ENCODE measurements at places on chromosomes 6 and 20. TPM values are rescaled to one million over a fixed set of nuclear protein-coding genes. Genes with fewer than 3 reads are reported as not detected.

DNA sequence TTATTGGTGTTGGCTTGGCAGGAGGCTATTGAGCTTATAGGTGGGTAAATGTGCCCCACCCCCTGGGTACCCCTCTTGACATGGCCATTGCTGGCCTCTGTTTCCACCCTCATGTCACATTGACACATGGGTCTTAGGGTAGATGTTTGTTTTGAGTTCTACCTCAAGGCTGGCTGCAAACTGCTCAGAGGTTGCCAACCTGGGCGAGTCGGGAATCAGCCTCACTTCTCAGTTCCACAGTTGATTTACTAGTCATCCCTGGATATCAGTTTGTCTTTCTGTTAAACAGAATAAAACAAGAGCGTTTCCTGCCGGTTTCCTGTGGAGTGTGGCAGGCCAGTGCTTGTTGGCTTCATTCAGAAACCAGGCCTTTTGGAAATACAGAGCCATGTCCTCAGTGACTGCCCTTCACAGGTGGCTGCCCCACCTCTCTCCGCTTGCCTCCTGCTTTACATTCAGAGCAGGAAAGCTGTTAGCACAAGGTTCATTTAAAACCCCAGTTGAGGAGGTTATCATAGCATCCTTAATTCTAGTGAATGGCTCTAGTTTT is 105.6 kb downstream of the TCP11 start:
- no peak for DNase-seq

- no peak for DNase-seq
Observed at GRCh38 chr20:20489054-20489453, 121.2 kb downstream of the INSM1 start.

DNA sequence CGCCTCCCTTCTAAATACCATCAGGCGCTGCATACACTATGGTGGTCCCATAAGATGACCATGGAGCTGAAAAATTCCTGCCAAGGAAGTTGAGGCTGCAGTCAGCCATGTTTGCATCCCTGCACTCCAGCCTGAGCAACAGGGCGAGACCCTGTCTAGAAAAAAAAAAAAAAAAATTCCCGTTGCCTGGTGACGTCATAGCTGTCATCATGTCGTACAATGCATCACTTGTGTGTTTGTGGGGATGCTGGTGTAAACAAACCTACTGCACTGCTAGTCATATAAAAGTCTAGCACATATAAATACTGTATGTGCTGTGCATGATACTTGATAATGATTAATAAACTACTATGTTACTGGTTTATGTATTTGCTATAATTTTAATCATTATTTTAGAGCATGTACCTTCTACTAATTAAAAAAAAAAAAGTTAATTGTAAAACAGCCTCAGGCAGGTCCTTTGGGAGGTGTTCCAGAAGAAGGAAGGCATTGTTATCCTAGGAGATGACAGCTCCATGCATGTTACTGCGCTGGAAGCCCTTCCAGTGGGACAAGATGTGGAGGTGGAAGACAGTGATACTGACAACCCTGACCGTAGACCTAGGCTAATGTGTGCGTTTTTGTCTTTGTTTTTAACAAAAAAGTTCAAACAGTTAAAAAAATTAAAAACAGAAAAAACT is 132.6 kb downstream of the BANF2 start:
- no peak for DNase-seq

- DNase-seq, result no peak
Observed at GRCh38 chr6:41275489-41275888, 11.0 kb downstream of the TREM1 start.

RNF146 gene
- total RNA-seq, result 19.0 TPM

DNA sequence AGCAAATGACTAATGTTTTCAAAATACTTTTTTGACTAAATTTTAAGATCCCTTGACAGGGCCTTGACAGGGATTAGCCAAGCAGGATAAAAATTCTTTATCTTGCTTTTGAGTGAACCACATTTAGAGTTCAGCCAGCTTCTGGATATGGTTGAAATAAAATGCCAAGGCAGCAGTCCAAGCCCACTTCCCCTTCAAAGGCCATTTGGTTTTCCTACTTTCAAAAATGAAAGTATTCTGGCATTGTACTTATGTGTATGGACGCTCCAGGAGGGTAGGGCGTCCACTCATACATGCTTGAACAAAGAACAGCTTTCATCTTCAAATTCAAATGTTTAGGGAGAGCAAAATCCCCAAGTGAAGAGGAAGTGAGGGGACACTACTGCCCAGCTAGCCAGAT is 82.3 kb upstream of the BCLAF1 start:
- peak; percentile 29 for DNase-seq

DNA sequence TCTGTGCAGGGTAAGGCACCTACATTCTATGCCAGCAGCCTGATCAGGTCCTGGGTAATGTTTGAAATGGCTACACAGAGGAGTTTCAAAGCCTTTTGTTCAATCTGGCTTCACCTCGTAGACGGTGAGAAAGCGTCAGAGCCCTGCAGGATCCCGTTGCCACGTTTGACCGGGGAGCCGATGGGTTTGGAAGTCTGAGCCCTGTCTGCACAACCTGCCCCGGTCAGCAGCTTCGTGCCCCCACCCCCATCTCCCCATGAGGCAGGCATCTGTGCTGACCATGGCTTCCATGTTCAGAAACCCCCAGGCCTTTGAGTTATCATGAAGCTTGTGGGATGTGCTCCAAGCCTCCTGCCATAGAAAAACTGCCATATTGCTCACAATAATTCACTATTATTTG is 63.9 kb downstream of the PTPN1 start:
- no peak for DNase-seq

C6orf58 gene
- 0.39 TPM for total RNA-seq

VNN1 gene
- total RNA-seq, result 0.23 TPM

- DNase-seq, result peak; percentile 35
Observed at GRCh38 chr6:37860226-37860839, 40.8 kb downstream of the ZFAND3 start.

DNA sequence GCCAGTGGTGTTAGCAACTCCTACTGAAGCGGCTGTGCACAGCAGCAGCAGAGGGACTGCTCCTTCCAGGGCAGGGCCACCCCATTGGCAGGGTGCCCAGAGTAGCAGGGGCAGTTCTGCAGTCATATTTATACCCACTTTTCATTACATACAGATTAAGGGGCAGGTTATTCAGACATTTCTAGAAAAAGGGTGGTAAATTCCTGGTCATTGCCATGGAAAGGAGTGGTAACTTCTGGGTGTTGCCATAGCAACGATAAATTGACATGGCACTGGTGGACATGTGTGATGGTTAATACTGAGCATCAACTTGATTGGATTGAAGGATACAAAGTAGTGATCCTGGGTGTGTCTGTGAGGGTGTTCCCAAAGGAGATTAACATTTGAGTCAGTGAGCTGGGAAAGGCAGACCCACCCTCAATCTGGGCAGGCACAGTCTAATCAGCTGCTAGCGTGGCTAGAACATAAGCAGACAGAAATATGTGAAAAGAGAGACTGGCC is 45.0 kb downstream of the IYD start:
- DNase-seq, result no peak

DNA sequence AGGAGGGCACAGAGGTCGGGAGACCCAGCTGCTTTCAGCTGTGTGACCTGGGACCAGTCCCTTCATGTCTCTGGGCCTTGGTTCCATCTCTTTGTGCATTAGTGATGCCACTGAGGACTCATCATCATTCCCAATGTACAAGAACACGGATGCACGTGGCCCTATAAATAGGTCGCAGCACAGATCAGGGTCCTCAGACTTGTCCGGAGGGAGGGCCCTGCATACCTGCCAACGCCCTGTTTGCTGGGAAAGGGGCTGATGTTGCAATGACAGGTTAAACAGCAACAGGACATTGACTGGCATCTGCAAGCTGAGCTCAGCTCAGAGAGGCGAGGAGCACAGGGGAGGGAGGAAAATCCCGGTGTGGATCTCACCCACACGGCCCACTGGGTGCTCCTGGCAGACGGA is 21.8 kb downstream of the TGM2 start:
- peak; percentile 37 for DNase-seq

DNA sequence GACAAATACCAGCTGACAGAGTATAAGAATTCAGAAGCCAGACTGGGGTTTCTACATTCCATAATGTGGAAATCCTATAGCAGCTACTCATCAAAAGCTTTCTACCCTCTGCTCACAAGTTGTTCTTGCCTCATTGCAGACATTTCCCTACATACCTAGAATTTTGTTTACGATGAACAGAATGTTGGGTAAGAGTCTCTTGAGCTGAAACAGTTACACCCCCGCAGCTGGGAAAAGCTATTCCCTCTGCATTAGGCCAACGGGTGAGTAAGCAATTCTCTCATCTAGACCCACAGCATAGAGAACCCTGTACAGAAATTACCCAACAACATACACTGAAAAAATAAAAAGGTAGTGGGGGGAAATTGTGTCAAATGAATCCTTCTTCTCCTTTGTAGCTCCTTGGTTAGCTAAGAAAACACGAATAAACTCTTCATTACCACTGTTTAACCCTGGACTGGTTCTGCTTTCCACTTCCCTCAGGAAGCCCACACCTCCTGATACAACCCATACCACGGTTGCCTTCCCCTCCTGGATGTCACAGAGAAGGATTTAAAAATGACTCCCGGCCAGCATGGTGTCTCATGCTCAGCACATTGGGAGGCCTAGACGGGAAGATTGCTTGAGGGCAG is 215.0 kb upstream of the SHLD1 start:
- DNase-seq, result no peak

DNA sequence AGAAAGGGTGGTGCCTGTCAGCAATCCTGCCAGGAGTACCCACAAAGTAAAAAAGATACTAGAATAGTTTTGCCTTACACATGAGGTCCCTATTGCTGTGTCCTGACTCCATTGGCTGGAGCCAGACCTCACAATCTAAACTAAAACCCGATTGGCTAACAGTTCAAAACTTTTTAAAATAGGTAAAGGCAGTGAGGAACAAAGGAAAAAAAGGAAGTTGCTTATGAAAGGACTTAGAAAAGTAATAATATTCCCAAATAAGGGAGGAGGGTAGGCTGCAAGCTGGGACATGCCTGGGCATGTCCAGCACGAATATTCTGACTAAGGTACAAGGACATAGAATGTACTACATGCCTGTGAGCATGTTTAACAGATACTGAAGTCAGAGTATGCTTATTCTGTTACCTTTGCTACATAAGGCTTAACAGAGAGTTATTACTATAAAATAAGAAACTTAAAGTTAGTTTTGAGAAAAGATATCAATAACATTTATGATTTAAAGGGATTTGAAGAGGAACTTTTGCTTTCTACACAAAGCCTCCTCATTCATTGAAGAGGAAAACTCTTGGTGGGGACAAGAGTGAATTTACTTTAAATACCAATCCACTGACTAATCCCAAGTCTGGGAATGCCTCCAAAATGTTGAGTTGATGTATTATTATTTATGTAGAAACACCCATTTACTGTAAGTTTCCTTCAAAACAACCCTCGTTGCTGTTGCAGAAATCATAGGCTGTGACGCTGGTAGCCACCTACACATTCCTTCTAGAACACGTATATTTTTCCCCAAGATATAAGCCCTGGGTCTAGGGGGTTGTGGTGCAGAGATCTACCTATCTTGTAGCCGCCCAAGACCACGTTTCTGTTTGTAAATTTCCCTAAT is 8.2 kb upstream of the MTHFD1L start:
- DNase-seq, result peak; percentile 83

DNA sequence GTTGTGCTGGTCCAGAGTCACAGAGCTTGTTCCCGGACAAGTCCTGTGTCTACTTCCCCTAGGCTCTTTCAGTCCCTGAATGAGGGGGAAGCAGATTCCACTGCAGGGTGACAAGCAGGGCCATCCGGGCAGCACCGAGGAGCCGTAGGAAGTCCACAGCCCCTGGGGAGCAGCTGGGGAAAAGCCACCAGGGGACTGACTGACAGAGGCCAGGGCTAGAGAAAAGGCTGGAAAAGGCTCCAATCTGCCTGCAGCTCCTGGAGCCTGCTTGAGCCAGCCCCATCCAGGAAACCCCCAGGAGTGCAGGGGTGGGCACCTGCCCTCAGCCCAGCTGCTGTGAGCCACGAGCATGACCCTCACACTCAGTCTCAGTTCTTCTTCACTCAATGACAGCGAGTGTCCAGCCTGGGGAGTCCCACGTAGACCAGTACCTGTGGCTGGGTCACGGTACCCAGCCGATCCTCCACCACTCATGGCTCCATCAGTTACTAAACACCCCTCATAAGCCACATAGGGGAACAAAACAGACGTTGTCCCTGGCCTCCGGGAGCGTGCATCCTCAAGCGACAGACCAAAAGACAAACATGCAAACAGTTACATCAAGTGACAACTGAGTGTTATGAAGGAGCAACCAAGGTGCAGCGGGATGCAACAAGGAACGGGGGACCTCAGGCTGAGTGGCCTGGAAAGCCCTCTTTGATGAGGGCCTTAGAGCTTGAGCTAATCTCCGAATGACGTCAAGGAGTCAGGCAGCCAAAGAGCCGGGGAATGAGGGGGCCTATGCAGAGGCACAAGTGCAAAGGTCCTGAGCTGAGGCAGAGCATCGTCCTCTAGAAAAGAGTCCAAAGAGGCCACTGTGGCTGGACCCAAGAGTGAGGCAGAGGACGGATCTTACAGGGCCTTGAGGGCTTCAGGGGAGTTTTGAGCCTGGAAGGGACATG is 24.8 kb upstream of the VSTM2L start:
- DNase-seq, result no peak

GRCh38 chr6:135283926-135284325 is 102.8 kb downstream of the MYB start:
- no peak for DNase-seq

MAP7 gene
- 0.95 TPM for total RNA-seq

- DNase-seq, result no peak
Observed at GRCh38 chr20:39067526-39068216, 105.5 kb downstream of the DHX35 start.

- DNase-seq, result no peak
Observed at GRCh38 chr20:7775072-7775471, 165.2 kb downstream of the HAO1 start.

SLC22A16 gene
- not detected for total RNA-seq

- DNase-seq, result no peak
Observed at GRCh38 chr6:83167726-83168278, 25.3 kb downstream of the PGM3 start.

DNA sequence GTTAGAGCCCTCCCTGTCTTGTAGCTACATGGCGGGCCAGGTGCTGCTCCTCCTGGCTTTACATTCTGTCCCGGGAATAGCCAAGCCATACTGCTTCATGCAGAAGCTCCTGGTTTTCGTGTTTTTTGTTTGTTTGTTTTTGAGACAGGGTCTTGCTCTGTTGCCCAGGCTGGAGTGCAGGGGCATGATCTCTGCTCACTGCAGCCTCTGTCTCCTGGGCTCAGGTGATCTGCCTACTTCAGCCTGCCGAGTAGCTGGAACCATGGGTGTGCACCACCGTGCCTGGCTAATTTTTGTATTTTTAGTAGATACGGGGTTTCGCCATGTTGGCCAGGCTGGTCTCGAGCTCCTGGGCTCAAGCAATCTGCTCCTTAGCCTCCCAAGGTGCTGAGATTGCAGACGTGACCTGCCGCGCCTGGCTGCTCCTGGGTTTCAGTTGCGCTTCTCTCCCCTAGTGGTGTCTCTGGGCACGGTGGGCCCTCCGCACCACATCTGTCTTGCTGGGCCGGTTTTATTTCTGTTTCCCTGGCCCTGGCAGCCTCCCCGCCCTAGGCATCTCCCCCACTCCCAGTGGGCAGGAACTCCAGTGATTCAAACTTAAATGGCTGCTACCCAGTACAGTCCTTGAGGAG is 12.9 kb downstream of the CDYL start:
- no peak for DNase-seq
